BJ (cell line): ENCODE measurements at places on chromosomes 6 and 20.

DNA sequence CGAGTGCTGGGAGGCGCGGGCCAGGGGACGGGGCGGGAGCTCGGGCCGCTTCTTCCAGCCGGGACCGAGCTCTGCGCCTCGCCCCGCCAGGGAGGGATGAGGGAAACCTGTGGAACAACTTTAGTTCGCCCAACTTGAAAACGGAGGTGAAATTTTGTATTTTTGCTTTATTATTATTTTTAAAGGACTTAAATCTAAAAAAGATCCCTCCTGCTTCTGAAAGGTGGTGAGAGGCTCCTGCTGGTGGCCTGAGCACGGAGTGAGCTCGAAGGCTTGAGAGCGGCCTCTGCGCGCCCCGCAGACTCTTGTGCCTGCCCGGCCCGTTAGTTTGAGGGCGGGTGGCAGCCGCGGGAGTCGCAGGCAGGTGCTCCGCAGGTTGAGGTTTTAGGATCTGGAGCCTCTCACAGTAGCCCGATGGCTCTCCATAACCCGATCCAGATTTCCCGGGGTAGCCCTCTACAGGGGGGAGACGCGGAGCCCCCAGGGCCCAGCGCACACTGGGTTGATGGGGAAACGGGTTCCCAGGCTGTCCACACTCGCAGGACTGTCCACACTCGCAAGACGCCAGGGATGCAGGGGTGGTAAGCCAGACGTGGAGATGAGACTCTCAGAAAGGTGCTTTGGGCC, 46.2 kb upstream of the SUPT3H start:
- DNase-seq: no peak

GRCh38 chr6:44169154-44169553, 10.5 kb downstream of the CAPN11 start:
- DNase-seq: no peak

GRCh38 chr6:165049362-165049761, 260.0 kb downstream of the C6orf118 start:
- DNase-seq: no peak

DNA sequence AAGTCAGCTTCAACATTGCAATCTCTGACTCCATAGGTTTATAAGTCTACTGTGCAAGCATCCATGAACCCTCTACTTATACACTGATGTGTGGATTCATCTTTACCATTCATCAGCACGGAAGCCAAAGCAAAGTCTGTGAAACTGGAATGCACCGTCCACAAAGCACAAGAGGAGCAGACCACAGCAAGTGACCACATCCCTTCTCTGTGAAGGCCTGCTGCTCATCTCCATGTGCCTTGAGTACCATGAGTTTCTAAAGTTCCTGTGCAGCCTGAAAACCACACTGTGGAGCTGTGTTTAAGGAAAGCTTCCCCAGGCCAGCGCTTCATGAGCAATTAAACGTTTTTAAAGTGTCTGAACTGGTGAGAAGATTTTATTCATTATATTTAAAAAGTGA, 20.0 kb downstream of the GABRR1 start:
- no peak for DNase-seq

GRCh38 chr6:56759521-56759920, 116.8 kb upstream of the DST start:
- no peak for DNase-seq

- no peak for DNase-seq
Observed at GRCh38 chr6:41939848-41940758, 1.5 kb downstream of the CCND3 start.

DNA sequence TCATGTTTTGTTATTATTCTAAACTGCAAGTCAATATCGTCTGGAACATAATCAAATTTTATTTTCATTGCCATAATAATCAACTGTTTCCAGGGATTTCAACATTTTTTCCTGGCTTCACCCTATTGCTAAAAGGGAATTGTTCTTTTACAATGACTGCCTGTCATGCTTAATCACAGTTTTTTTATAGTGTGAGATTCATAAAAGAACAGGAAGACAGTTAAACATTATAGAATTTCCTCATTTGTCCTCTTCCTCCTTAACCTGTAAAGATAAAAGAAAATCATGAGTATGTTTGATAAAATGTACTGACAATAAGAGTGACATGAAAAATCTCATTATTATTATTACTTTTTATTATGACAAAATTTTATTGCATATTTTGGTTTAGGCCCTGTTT, 73.3 kb upstream of the CENPW start:
- DNase-seq: no peak

DNA sequence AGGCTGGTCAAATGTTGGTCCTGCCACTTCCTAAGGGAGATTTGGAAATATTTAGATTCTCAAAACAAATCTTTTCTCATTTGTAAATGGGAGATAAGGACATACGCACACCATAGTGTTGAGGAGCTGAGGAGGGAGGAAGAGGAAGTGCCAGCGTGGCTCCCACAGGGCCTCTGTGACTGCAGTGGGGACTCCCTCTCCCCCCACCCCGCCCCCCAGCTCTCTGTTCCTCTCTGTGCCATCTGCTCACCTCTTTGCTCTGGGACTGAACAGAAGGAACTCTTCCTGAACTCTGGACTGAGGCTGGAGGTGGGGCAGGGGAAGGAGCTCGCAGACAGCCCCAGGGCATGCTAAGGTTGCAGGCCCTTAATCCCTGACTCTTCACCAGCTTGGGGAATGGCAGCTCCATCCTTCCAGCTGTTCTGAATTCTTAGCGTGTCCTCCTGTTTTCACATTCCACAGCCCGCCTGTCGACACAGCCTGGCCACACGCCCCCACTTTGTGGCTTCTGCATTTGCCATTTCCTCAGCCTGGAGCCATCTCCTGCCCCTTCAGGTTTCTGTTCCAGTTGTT, 11.4 kb downstream of the DDX27 start:
- no peak for DNase-seq

GRCh38 chr6:134739299-134740026, 210.4 kb downstream of the ALDH8A1 start:
- DNase-seq: no peak

GRCh38 chr6:118872726-118873125, 21.2 kb upstream of the ASF1A start:
- no peak for DNase-seq

GRCh38 chr6:138864343-138864890, 68.5 kb downstream of the ECT2L start:
- no peak for DNase-seq

DNA sequence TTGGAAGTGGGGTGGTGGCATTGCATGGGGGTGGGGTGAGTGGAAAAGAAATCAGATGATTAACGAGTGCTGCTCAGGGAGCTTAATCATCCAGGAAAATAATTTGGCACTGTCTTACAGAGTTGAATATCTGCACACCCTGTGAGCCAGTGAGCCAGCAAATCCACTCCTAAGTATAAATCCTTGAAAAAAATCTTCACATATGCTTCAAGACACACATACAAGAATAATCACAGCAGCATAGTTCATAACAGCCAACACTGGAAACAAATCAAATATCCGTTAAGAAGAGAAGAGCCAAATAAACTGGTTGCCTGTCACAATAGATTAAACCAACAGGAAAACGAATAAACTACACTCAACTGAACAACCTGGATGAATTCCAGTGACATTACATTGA, 62.8 kb downstream of the SAMD3 start:
- no peak for DNase-seq

GRCh38 chr6:72287801-72288200, 334.1 kb upstream of the KCNQ5 start:
- DNase-seq: no peak

GRCh38 chr6:70396163-70396562, 17.1 kb upstream of the FAM135A start:
- DNase-seq: no peak

DNA sequence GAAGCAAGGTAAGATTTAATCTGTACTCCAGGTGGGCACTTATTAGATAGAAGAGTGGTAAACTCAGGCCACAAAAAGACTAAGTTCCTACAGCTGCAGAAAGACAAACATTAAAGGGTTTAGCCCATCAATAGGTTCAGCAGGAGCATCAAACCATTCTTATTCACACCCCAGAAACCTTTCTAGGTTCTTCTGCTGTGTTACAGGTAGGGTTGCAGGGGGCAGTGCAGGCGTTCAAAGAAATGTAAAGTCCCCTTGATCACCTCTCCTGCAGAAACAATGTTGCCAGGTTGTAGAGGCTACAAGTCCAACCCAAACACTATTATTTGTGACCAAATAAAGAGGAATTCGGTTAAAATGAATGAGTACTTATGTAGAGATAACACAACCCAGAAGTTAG, 31.8 kb downstream of the PHACTR1 start:
- no peak for DNase-seq

GRCh38 chr20:2888224-2888955, 15.1 kb downstream of the PTPRA start:
- no peak for DNase-seq

DNA sequence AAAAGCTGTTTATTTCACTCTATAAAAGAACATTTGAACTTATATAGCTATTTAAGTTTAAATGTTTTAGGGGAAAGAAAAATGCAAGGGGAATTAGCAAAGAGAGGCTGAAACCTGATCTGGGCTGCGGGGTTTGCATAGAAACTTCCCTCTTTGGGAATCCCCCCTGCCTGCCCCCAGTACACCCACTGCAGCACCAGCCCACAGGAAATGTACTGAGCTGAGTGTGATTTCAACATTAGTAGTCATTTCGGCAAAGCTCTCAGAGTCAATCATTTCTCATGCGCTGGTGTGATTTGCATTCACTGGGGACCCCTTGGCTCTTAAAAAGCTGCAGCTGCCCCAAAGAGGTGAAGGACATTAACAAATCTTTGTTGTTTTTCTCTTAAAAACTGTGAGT, 859.4 kb downstream of the MAFB start:
- DNase-seq: no peak

- DNase-seq: no peak
Observed at GRCh38 chr20:40806929-40807820, 118.1 kb upstream of the MAFB start.

DNA sequence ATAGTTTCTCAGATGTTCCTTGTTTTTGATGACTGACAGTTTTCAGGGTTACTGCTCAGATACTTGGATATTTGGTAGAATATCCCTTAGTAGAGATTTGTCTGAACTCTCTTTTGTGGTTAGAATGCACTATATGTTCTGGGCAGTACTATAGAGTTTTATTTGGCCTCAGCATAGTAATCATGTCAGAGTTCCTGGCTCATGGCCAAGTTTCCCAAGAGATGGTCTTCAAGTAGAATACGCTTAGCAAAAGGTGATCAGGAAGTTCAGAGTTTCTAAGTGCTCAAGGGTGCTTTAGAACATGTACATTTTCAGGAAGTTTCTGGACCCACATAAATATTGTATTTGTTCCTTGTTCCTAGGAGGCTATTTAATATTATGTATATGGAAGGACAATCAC, 1209.7 kb upstream of the GJE1 start:
- DNase-seq: no peak
